ENCODE measurements at places on chromosomes 11 and 22. TPM values are rescaled to one million over a fixed set of nuclear protein-coding genes. Genes with fewer than 3 reads are reported as not detected.

DNA sequence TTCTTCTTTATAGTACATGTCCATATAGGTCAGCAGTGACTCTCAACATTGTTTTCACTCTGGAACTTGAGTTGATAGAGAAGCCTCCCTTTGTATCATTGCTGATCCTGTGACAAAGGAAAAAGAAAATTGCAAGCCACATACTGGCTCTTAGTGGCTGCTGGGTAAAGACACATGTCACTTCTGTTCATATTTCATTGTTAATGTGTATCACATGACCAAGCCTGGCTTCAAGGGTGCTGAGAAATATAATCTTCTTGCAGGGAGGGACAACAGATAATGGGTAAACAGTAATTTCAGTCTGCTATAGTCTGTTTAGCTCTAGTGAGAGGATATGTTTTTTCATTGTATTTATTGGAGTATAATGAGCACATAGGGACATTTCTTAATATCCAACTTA, 173.3 kb downstream of the PGR start:
- no peak for DNase-seq

DNA sequence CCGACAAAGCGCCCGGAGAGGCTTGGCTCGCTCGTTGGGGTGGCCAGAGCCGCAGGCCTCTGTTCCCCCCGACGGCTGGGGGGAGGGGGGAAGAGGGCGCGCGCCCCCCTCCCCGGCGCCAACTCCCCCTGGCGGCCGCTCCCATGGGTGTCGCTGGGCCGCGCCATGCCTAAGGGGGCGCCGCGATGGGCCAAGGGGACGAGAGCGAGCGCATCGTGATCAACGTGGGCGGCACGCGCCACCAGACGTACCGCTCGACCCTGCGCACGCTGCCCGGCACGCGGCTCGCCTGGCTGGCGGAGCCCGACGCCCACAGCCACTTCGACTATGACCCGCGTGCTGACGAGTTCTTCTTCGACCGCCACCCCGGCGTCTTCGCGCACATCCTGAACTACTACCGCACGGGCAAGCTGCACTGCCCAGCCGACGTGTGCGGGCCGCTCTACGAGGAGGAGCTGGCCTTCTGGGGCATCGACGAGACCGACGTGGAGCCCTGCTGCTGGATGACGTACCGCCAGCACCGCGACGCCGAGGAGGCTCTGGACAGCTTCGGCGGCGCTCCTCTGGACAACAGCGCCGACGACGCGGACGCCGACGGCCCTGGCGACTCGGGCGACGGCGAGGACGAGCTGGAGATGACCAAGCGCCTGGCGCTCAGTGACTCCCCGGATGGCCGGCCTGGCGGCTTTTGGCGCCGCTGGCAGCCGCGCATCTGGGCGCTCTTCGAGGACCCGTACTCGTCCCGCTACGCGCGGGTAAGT, 1.4 kb downstream of the KCNC1 start:
- peak; percentile 57 for DNase-seq

DNA sequence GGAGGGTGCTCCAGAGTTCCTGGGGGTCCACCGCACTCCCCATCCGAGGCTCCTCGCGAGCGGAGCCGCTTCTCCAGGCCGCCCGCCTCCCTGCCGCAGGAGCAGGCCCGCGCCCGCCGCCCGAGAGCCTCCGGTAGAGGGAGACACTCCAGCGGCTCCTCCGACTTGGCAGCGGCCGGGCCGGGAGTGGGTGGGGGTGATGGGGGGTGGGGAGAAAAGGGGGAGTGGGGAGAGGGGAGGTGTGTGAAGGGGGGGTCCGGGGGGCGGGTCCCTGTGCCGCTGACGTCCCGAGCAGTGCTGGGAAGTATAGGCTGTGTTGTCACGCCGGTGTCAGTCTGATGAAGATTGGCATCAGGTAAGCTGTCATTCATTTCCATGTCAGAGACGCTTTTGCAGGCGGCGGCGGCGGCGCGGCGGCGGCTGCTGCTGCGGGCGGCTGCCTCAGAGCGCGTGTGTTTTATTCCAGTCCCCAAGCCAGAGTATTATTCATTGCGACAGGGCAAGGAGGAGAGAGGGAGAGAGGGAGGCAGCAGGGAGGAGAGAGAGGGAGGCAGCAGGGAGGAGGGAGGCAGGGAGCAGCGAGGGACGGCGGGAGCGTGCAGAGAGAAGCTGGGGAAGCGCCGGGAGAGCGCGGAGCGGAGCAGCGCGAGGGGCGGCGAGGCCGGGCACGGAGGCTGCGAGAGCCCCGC, at the start of gene PKNOX2:
PKNOX2 (plus strand) TSS at position 330 of the 689 bp plus-strand sequence. CDS start 186,555 bp downstream, outside the sequence.
- DNase-seq, result peak; percentile 84

- DNase-seq, result peak; percentile 70
These were observed 4.0 kb downstream of the TECTA start for GRCh38 chr11:121105063-121105480.

DNA sequence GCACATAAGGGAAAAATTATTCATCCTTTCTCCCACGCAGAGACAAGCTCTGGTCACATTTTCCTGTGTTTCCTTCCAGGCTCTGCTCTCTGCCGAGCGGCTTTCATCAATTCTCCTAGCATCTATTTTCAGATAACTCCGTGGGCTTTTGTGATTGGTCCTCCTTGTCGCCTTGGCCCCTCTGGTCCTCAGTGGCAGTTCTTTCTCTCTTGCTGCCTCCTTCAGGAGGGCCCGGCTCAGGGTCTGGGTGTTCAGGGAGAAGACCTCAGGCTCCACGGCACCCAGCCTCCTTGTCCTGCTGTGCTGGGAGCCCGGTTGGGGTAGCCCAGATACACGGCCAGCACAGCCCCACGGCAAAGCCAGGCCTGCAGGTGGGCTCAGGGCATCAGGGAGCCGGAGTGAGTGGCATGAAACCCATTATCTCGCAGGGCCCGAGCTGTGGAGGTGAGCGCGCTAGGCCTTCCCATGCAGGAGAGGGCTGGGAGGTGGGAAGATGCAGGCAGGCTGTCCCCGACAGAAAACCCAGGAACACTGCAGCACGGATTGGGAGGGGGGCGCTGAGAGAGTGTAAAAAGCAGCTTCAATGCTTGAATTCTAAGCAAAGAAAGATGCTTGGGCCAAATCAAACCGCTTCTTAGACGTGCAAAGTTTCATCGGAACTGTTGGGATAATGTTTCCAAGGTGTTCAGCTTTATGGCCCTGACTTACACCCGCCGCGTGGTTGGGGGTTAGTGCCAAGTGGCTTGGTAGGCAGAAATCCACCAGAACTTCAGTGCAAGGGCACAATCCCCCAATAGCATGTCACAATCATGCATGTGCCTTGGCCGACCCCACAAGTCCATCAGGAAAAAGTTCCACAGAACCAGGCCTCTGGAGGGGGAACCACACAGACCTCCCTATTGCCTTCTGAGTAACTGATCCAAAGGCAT, 81.9 kb upstream of the WNT7B start:
- peak; percentile 47 for DNase-seq

DNA sequence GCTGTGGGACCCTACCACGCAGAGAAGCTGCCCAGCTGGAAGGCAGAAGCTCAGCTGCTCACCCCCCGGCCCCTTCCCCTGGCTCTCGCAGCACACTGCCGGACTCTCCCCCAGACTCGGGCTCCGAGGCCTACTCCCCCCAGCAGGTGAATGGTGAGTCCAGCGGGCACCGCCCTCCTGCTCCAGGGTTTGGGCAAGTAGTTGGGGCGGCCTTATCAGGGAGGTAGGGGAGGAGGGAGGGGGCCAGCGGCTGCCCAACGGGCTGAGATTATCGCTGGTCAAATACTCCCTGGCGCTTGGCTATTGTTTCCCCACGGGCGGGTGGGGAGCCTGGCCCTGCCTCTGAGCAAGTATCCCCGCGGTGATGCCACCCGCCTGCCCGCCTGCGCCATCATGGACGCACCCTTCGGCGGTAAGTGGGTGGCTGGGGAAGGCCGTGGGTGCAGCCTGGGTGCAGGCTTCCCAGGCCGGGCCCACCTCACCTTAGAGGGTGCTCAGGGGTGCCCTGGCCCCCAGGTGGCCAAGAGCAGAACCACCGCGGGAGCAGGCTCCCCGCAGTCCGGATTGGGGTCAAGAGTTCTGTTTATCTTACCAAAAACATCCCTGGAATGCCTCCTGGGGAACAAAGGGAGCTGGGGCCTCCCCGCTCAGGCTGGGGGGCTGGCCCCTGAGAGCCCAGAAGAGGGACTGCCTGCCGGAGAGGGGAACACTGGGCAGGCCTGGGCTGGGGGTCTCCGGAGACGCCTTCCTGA, 16.9 kb downstream of the MYRF start:
- no peak for DNase-seq

DNA sequence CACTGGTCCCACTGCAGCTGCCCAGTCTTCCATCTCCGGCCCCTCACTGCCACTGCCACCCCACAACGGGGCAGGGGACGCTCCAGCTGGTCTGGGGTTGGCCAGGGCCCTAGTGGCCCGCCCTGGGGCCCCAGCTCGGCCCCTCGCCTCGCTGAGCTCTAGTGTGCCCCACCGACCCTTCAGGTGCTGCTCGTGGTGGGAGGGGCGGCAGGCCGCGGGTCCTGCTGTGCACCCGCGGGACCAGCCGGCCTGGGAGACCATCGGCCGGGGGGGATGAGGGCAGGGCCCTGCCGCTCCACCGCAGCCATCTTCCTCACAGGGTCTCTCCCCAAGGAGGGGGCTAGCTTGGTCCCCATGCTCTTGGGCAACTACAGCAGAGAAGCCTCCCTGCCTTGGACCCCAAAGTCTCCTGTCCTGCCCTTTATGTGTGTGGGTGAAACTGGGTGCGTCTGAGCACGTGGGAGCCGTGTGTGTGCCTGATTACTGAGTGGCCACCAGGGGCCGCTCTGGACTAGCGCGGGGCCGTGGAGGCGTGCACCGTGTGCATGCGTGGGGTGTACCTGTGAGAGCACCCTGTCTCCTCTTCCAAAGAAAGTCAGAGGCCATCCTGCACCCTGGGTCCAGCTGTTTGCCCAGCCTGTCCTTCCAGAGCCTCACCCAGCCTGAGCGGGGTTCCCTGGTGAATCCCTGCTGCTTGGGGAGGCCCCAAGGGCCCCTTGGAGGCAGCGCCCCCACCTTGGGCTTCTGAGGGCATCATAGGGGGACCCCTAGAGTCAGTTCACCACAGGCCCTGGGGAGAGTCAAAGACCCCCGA, 6.0 kb upstream of the ACR start:
- peak; percentile 74 for DNase-seq

DNA sequence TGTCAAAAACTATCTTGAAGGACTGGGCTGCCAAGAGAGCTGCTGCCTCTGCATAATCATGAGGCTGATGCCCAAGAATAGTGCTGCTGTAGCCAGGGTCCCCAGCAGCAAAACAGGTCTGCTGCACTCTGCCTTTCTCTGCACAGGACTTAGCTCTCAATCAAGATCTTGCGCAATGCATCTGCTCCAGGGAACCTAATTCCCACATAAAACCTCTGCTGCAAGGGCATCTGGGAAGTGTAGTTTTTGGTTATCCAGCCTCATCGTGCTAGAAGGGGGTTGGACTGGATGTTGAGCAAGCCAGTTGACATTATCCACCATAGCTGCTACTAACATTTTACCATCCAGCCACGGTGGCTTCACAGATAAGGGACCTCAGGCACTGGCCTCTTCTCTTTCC, 192.7 kb downstream of the C11orf91 start:
- no peak for DNase-seq

DNA sequence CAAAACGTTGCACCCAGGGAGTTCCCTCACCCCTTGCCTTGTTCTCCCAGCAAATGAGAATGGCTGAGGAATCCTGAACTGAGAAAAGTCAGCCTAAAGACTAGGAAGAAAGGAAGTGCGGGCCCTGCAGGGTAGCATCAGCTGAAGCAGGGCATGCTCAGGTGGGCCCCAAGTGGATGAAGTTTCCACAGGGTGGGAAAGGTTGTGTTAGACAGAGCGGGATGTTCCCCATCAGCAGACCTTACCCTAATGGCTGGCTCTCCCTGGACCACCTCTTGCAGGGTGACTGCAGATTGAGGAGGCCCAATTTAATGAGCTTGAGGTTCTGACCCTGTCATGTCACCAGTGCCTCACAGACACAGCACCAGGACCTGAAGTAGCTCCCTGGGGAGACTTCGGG, 81.5 kb upstream of the MYOD1 start:
- DNase-seq, result no peak

DNA sequence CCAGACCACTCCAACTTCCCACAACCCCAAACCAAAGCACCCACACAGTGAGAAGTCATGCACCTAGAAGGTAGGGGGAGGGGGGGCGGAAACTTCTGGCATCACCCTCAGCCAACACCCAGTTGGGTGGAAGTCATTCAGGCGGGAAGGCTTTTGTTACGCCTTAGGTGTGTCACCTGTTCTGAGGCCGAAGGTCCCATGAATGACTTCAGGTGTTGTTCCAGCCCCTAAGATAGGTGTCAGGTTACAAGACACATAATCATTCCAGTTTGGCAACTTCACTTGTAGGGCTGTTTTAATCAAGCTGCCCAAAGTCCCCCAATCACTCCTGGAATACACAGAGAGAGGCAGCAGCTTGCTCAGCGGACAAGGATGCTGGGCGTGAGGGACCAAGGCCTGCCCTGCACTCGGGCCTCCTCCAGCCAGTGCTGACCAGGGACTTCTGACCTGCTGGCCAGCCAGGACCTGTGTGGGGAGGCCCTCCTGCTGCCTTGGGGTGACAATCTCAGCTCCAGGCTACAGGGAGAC, at the start of gene TMPRSS4:
TMPRSS4 (plus strand) TSS at position 325 of the 528 bp plus-strand sequence. CDS start 225 bp downstream, outside the sequence.
- no peak for DNase-seq

GRCh38 chr11:3824714-3825472, 15.9 kb downstream of the RHOG start:
- no peak for DNase-seq

DNA sequence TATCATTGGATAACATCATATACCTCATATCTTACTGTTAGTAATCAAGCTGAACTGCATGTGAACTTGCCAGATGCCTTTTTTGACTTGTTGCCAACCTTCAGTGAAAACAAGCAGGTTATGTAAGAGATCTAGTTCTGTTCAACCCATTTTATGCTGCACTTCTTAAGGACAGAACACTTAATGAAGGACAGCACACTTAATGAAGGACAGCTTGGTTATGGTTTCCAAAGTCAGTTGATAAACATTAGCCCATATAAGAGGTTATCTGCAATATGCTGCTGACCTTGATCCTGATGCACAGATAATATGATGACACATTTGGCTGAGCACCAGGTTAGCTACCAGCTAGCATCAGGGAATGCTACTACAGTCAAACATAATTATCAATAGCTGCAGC, 358.7 kb upstream of the PDGFD start:
- DNase-seq, result no peak

- DNase-seq, result peak; percentile 89
These were observed 15.6 kb downstream of the ARAP1 start for GRCh38 chr11:72736452-72737069.

GRCh38 chr22:37010976-37011375, 8.3 kb downstream of the TST start:
- no peak for DNase-seq

The MS4A7 gene
- 14.5 TPM for total RNA-seq

The APOA5 gene
- total RNA-seq, result not detected

The APOBEC3A gene
- 0.78 TPM for total RNA-seq

The PANX3 gene
- not detected for total RNA-seq

The CARD18 gene
- total RNA-seq, result 0.89 TPM

The HEPACAM gene
- 0.41 TPM for total RNA-seq

The LRRC32 gene
- 32.5 TPM for total RNA-seq

The SAAL1 gene
- 7.9 TPM for total RNA-seq

Measured in Right ventricle myocardium inferior (tissue), 1 donor.